ENCODE measurements at places on chromosomes 5 and 9.

- DNase-seq, result peak; percentile 29
Measured at GRCh38 chr9:13351778-13352386, 72.4 kb upstream of the MPDZ start.

DNA sequence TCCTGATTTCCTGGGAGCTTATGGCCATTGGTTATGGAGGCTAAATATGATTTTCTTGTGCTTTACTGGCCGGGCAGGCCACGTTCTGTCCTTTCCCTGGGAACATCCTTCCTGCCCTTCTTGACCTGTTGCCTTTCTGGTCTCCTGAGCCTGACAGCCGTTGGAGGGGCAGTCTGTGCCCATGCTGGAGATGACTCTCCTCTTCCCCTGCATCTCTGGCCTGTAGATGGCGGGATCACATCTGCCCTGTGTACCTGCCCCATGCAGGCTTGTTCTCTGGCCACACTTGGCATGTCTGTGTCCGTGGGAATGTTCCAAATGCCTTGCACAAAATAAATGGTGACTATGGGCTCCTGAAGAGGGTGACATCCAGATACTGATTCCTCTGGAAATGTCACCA lies 253.1 kb upstream of the IRX4 start:
- DNase-seq, result no peak

GRCh38 chr9:135919318-135919890 lies 12.1 kb upstream of the CAMSAP1 start:
- DNase-seq, result no peak

DNA sequence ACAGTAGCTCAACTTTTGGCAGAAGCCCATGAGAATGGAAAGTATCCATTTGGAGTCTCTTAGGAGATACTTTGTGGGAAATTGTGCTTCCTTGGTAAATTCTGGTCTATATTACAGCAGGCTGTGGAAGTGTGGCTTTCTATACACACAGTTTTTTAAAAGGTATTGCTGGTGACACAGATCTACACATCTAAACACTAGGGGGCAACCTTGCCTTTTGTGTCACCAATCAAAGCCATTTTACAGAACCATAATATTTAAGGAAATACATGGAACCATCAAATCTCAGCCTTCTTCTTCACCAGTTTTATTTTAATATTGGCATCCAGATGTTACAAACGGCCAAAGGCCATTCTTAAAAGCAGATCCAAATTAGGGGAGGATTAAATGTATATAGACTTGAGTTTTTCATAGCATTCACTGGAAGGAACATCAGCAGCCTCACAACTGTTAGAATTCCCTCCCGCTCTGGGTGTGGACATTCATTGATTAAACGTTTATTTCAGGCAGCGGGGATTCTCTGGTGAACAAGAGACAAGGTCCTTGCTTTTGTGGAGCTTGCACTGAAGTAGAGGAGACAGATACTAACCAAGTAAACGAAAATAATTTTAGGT lies 132.4 kb upstream of the EPB41L4A start:
- DNase-seq, result peak; percentile 54

- DNase-seq, result peak; percentile 18
Measured at GRCh38 chr5:36242534-36243485, 1.1 kb upstream of the NADK2 start.

- DNase-seq, result no peak
Measured at GRCh38 chr5:123673107-123673506, 161.1 kb downstream of the CSNK1G3 start.

DNA sequence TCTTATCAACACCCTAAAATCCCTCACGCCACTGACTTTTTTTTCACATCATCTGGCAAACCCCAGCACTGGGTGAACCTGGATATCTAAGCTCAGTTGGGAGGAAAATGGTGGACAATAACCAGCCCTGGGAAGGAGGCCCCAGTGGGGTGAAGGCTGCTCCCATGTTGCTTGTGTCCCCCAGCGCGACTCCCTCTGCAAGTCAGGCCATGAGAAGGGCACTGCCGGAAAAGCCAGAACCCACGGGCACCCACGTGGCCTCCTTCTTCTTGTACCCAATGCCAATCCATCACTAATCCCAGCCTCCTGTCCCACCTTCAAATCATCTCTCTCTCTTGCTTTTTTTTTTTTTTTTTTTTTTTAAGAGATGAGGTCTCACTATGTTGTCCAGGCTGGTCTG lies 11.4 kb downstream of the CORO2A start:
- DNase-seq, result no peak

DNA sequence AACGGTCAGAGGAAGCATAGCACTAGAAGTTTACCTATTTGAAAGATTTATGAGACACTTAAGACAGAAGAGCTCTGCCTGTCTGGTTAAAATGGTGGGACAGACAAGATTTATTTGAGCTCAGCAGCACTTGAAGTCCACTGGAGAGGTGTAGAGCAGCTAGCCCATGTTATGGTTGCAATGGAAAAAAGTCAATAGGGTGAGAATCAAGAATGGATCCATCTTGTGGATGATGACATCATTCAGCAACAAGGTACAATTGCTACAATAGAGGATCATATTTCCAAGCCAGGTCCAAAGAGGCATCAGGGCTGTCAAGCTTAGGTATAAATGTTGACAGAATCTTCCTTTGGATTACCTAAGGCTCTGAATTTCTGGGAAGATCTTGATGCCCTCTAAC lies 21.1 kb upstream of the ZNF131 start:
- DNase-seq, result no peak

GRCh38 chr9:38359689-38360385 lies 32.7 kb upstream of the ALDH1B1 start:
- DNase-seq, result no peak

GRCh38 chr5:58066076-58066475 lies 393.8 kb downstream of the PLK2 start:
- DNase-seq, result no peak

GRCh38 chr5:39714036-39714698 lies 289.4 kb upstream of the DAB2 start:
- peak; percentile 48 for DNase-seq

- DNase-seq, result no peak
Measured at GRCh38 chr5:178419196-178419595, 171.0 kb downstream of the COL23A1 start.

GRCh38 chr9:112494153-112494552 lies 7.5 kb downstream of the KIAA1958 start:
- no peak for DNase-seq

DNA sequence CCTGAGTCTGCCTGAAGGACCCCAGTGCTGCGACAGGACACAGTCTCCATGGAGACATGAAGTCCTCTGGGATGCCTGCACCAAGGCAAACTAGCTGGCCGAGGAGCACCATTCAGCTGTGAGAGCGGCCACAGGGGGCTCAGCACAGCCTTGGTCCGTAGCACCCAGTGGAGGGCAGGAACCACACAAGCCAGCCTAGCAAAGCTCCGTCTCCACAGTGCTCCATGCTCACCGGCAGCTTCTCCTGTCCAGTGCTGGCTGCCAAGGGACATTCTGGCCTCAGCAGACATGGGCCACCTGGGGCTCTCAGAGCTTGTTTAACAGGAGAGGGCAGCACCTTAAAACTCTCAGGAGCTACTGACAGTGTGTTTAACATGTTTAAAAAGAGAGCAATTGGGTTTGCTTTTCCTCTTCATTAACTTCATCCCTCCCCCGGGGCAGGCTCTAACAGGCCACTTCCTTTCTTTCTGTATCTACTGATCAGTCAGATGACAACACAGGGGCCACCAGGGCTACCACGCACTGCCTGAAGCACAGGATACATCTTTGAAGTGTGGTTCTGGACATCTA lies 57.0 kb downstream of the SECISBP2 start:
- DNase-seq, result no peak

DNA sequence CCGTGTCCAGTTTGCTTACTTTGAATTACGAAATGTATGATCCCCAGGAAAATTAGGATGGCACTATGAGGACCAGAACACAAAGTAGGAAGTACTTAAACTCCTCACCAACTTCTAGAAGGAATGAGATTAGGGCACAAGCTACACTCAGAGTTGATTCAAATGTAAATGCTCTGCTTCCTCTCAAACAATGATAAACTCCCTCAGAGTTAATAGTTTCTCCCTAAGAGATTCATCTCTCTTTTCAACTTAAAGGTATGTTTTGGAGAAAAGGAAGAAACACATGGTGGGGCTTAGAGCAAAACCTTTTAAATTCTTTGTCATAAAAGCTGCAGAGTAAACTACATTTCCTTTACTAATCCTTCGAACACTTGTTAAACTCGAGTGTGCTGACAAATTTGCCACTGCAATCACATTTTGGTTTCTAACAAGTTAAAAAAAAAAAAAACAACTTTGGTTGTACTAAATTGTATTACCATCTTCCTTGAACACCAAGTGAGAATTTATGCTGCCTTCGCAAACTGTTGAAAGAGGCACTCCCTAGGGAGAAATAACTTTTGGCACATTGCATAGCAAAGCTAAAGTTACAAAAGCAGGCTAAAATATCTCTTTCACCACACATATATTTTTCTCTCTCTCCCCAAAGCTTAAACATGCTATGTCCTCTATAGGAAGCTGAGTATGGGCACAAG lies 66.6 kb downstream of the DENND1A start:
- DNase-seq, result no peak

GRCh38 chr9:31597977-31598376 lies 786.5 kb upstream of the ACO1 start:
- DNase-seq, result no peak

GRCh38 chr5:35319333-35320002 lies 89.2 kb upstream of the PRLR start:
- no peak for DNase-seq

- no peak for DNase-seq
Measured at GRCh38 chr5:100950985-100951384, 47.9 kb upstream of the ST8SIA4 start.

GRCh38 chr5:134547579-134547978 lies 22.1 kb downstream of the JADE2 start:
- no peak for DNase-seq

DNA sequence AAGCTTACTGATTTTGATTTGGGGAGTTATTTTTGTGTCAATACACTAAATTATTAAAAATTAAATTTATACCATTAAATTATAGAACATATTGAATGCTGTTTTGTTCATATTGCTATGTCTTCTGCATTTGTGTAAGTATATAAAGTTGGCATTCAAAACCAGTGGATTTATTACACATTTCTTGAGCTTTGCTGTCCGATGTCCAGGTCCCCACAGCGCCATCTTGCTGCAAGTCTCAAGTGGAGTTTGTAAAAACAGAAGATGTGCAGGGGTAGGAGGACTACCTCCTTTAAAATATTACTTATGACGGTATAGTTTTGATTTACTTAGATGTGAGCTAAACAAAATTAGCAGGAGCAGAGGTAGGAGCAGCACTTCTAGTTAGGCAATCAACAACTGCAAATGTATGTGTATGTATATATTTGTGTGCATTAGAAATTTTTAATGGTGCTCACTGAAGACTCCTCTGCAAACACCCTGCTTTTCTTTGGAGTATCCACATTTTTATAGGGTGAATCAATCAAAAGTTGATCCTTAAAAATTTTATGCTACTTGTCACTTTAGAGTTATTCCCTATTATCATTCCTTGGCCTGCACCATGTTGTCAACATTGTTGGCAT lies 37.4 kb downstream of the CPEB4 start:
- DNase-seq, result peak; percentile 55

DNA sequence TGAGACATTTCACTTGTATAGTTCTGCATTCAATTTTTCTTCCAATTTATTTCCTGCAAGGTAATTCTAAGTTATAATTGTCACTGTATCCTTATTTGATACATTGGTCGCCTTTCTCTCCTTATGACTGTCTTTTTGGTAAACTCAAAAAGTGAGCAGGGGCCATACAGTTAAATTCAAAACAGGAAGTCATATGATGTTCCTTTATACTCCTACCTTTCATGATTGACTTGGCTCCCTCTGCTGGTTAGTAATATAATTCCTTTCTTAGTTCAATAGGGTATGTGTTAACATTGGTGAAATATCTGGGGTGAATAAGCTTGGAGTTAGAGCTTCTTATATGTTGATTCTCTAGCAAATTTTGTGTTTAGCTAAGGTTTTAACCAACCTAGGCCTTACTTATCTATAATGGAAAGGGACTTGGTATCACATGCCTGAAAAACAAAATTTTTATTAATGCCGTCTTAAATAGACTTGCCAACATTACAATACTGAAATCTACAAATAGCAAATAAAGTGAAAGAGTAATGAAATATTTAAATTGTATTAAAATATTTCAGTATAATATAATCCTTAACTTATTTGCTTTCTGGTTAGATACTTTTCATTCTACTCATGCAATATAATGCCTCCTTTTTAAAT lies 6.0 kb upstream of the NIPBL start:
- peak; percentile 37 for DNase-seq

DNA sequence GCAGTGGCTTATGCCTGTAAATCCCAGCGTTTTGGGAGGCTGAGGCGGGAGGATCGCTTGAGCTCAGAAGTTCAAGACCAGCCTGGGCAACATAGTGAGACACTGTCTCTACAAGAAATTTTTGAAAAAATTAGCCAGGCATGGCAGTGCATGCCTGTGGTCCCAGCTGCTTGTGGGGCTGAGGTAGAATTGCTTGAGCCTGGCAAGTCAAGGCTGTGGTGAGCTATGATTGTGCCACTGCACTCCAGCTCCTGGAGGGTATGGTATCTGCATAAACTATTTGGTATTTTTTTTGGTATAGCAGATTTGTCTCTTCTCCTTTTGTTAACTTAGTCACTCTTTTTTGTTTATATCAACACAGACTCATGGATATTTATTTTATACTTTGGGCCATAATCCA lies 61.5 kb upstream of the TEX48 start:
- DNase-seq, result no peak

- DNase-seq, result peak; percentile 20
Measured at GRCh38 chr9:6414247-6414641, 1.2 kb downstream of the UHRF2 start.

- DNase-seq, result no peak
Measured at GRCh38 chr9:137058521-137059234, 4.8 kb upstream of the ENTPD2 start.

- DNase-seq, result no peak
Measured at GRCh38 chr9:93136011-93136440, 2.0 kb upstream of the NINJ1 start.

- no peak for DNase-seq
Measured at GRCh38 chr9:83936523-83936922, 15.3 kb upstream of the KIF27 start.

DNA sequence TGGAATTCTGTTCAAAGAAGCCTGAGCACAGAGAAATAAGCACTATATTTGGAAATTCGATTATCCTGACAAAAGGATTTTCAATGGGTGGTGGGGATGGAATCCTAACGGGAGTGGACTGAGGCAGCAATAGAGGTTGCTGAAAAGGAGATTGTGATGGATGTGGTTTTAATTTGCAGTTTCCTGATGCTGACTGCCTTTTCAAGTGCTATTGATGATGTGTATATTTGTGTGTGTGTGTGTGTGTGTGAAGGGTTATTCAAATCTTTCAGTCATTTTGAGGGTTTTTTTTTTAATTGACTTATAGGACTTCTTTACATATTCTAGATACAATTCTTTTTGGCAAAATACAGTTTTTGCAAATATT lies 614.5 kb downstream of the HINT1 start:
- no peak for DNase-seq

DNA sequence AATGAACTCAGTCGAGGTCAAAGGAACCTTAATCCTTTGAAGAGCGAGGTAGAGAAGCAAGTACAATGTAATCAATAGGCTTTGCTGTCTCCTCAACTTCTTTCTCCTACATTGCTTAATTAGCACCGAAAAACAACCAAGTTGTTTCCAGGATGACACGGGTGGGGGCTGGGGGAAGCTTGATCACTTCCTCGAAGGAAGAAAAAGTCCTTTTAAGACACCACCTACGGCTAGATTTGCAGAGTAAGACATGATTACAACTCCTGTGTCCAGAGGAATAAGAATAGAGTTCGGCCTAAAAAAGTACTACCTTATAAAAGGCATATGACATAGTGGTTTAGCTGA lies 811 bp upstream of the ARRDC3 start:
- DNase-seq, result no peak

GRCh38 chr5:158013939-158014338 lies 155.0 kb upstream of the CLINT1 start:
- DNase-seq, result peak; percentile 55

GRCh38 chr5:93831449-93831848 lies 90.0 kb upstream of the POU5F2 start:
- DNase-seq, result no peak

Measured in D341Med (cell line).